Stimulated activated CD4-positive, alpha-beta T cell treated with anti-CD3 and anti-CD28 coated beads, Interleukin-4, amount 100 ng/mL, for 48 hours (primary cell): ENCODE measurements at places on chromosomes 1 and 21.

GRCh38 chr1:206419250-206419649 lies 51.0 kb upstream of the IKBKE start:
- no peak for DNase-seq

DNA sequence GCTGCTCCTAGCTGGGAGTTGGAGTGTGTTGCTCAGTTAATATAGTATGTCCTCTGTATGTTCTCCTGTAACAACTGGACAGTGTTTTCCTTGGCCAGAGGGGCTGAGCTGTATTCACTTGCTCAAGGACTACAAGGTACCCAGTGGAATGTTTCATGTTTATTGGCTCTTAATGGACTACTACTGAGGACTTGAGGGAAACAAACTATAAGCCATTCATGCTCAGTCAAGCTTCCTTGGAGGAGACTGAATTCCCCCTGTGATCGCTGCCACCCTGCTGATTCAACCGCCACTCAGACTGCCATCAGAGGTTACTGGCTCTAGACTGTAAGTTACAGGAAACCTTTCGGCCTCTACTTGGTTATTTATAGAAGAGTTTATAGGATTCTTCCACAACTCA lies 166.6 kb downstream of the ZC3H11B start:
- no peak for DNase-seq

- DNase-seq, result no peak
Observed at GRCh38 chr1:217561446-217561845, 69.4 kb downstream of the GPATCH2 start.

GRCh38 chr21:33931799-33932390 lies 16.3 kb upstream of the ATP5PO start:
- no peak for DNase-seq

DNA sequence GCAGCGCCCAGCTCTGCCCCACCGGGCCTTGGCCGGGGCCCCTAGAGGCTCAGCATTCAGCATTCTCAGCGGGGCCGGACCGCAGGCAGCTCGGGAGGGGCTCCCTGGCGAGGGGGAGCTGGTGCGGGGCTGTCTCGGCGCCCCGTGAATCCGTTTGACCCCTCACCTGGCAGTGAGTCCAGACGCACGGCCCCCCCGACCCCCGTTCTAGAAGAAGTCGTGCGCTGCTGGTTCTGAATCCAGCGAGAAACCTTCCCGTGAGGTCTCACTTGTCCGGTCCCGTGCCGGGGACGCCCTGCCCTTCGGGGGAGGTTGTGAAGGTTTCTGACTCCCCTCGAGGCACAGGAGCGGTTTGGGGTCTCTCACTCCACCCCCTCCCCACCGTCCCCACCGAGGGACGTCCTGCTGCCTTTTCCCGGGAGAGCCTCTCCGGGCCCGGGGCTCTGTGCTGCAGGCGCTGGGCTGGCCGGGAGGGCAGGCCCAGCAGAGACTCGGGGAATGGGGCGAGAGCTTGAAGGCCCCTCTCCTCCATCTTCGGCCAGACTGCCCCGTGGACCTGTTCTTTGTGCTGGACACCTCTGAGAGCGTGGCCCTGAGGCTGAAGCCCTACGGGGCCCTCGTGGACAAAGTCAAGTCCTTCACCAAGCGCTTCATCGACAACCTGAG lies 655 bp downstream of the COL6A1 start:
- no peak for DNase-seq

DNA sequence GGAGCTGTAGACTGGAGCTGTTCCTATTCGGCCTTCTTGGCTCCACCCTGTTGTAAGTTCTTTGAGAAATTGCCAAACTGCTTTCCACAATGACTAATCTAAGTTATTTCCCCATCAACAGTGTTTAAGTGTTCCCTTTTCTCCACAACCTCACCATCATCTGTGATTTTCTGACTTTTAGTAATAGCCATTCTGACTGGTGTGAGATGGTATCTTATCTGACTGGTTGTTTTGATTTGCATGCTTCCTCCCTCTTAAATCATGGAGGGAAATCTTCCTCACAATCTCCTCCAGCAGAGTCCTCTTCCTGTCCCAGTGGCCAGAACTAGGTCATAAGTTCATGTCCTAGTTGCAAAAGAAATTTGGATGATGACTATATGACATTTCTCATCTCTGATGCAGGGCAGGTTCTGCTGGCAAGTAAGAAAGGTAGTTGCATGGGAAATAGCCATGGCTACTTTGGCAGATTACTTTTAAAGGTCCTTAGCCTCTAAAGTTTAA lies 294.0 kb downstream of the LRRC40 start:
- no peak for DNase-seq

- no peak for DNase-seq
Observed at GRCh38 chr1:101316256-101316655, 79.4 kb downstream of the S1PR1 start.

DNA sequence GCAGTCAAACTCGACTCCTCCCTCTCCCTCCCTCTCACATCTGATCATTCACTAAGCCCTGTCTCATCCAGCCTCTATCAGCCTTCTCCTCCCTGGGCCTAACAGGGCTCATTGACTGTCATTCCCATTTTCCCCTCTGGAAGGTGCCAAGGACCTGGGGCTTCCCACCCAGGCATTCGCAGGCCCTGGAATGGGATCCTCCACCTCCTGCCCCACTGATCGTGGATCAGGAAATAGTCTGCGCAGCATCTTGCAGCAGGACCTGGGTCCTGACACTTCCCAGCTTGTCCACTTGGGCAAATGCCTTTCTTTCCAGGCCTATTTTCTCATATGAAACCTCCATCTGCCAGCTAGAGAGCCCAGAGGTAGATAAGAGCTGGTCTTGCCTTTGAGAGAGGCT lies 71.2 kb upstream of the ZC3H12A start:
- no peak for DNase-seq

DNA sequence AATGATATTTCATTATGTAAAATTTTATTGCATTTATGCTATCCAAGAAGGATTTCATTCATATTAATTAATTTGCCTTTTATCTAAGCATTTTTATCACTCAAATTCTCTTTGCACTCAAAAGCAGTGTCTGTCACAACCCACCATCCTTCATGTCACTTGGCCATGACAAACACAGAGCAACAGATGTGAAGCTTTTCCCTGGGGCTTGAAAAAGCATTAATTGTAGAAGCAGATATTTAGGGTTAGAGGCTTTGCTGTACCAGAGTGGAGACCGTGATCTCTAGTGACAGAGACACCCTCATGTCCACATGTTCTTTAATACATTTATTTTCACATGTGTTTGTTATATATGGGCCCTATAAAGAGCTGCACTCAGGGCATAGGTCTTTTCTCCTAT lies 230.5 kb downstream of the SPATA17 start:
- DNase-seq, result no peak

- DNase-seq, result no peak
Observed at GRCh38 chr1:246583056-246583440, 16.8 kb downstream of the CNST start.

- no peak for DNase-seq
Observed at GRCh38 chr1:213680677-213681325, 307.0 kb upstream of the PROX1 start.

DNA sequence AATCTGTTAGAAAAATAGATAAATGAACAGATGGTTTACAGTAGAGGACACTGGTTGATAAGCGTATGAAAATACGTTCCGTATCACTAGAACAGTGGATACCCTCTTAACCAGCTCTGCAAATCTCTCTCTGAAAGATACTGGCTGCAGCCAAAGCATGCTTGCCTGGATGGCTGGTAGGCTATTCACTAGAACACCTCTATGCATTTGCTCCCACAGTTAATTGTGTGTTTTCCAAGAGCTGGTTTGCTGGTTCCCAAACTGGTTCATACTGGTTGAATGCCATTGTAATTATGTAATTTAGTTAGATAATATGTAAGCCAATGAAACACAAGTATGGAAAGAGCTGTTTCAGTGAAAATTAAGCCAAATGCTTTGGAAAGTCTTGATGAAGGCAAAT lies 126.6 kb downstream of the C1orf21 start:
- DNase-seq, result no peak

DNA sequence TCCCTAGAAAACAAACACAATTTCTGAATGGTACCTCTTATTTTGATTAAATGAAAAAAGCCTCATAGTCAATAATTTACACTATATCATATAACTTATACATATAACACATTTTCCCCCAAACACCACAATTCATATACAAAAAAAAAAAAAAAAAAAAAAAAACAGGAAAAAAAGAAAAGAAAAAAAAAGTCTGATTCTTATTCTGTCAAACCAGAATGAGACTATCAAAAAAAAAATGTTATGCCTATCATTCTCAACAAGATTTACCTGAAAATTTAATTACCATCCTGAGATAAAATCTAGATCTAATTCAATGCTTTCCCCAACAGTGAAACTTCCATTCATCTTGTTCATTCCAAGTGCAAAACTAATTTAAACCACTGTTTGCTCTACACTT lies 86.8 kb downstream of the PCNX2 start:
- no peak for DNase-seq

GRCh38 chr1:156154317-156154749 lies 948 bp downstream of the SEMA4A start:
- peak; percentile 44 for DNase-seq

DNA sequence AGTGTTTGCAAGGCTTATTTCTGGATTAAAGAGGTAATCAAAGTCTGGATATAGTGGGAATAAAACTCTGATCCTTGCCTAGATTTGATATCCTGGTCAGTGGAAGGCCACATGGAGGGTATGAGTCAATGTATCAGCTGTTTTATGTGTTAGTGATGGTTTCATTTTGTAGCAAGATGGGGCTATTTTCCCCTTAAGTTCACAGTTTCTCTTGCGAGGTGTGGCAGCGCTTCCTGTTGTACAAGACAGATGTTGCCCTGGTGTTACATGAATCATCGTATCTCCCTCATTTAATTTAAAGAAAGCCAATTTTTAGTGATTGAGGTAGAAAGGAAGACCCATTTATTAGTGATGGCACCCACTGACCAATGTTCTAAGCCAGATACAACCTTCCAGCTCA lies 220.2 kb downstream of the DUSP10 start:
- no peak for DNase-seq

- DNase-seq, result no peak
Observed at GRCh38 chr1:177021687-177022086, 142.8 kb downstream of the ASTN1 start.

DNA sequence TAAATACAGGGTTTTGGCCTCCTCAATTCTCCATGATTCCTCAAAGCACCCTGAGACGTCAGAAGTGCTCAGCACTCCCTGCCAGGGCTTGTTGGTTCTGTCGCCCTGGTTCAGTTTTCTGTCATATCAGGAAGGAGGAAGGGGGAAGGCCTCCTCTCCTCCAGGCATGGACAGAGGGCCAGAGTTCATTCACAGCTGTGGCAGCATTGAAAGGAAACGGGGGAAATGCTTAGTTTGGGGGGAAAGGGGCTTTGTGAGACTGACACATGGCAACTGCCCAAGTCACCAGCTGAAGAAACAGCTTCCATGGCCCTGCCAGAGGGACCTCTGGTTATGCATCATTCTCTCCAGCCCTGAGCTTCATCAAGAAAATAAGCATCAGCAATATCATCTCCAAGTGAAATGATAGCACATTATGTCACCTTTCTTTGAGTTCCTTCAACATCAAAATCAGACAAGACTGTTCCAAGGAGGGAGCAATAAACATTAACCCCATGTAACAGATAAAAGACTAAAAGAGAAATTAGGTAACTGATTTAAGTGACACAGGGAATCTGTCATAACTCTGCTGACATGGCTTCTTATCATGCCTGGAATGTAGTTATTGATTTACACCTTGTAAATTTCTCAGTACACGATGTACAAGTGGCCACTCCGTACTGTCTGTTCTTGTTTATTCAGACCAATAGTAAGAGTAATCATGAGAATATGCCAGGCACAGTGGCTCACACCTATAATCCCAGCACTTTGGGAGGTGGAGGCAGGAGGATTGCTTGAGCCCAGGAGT lies 103.2 kb upstream of the SLC25A33 start:
- DNase-seq, result no peak

- no peak for DNase-seq
Observed at GRCh38 chr1:46705408-46705807, 13.5 kb downstream of the EFCAB14 start.

DNA sequence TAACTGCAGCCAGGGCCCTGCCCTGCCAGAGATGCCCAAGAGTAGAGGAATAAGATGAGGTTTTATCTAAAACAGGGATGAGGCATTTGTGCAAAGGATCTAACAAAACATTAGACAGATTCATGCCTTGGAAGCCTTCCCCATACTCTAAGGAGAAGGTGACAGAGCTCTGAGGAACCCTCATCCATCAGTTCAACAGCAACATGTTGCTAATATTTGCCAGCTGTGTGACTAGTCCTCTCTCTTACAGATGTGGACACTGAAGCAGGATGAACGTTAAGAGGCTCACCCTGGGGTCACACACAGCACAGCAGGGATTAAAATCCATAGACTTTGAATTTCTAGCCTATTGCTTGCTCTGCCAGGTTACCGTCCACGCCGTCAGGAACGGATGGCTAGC lies 99.0 kb downstream of the ZBTB18 start:
- no peak for DNase-seq

DNA sequence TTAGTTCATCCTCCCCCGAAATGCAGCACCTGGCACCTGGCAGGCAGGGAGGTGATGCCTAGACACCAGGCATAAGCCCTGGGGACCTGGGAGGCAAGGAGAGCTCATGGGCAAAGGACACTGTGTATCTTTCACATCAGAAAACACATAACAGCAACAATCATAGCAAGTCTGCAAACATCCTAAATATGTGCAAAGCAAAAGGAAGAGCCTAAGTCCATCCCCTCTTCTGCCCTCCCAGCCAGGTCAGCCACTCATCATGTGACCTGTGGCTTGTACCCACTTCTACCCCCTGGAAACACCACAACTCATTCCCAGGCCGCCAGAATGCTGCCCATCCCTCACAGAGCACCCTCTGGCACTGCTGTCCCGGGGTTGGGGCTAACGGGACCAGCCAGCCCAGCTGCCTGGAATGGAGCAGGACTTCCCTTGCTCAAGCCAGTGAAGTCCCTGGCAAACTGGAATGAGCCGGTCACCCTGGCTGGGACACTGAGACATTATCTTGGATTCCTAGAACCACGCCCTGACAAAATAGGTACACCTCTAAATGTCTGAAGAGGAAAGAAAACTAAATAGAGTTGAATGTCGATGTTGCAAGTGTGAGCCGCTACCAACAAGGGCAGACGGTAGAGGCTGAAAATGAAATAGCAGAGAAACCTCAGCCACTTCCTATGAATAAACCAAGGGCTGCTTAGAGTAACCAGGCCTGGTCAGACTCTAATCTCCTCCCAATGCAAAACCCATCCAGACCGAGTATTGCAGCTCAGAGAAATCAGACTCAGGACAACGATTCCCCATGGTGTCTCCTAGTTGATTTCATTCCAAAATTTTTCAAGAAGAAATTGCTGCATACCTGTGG lies 29.4 kb downstream of the TMPRSS2 start:
- DNase-seq, result no peak

GRCh38 chr1:181345146-181345545 lies 138.2 kb upstream of the CACNA1E start:
- DNase-seq, result no peak
